ENCODE measurements at places on chromosomes 5 and 9. TPM values are rescaled to one million over a fixed set of nuclear protein-coding genes. Genes with fewer than 3 reads are reported as not detected.

DND1 gene
- 1.1 TPM for total RNA-seq

GRCh38 chr5:84564321-84565075, 179.8 kb upstream of the EDIL3 start:
- no peak for DNase-seq

DNA sequence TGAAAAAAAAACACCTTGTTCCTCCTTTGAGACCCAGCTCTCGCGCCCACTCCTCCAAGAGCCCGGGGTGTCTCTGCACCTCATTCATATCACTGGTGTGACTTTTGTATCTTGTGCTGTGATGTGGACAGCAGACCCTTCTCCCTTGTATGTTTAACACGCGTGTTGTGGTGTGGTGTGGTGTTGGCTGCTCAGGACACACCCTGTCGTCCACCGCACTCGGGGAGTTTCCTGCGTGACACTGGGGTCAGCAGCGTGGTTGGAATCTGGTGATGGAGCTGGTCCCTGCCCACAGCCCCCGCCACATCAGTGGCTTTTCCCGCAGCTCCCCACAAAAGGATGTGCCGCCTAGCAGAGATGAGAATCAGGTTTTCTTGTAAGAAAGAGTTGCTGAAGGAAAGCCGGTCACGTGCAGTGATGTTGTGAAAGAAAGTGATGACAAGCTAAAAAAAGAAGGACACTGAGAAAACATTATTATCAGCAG, 61.5 kb downstream of the TENT4A start:
- no peak for DNase-seq

FBLL1 gene
- 0.39 TPM for total RNA-seq

FAM169A gene
- total RNA-seq = 1.3 TPM

DNA sequence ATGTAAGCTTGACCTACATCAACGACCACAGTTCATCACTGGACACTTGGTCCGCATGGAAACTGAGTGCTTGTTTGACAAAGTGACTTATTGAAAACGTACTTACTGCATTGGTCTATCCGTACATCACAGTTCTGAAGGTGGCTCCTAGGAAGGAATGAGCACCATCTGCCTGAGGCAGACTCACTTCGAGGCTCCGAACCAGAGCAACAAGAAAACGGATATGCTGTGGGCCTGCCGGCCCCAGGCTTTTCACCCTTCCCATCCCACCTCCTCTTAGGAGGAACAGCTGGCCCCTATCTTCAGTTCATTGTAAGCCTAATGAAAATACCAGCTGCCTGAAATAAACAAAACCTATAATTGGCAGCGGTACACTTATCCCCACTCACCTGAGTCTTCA, 67.2 kb upstream of the TSLP start:
- DNase-seq = no peak

- DNase-seq = no peak
These were observed 234.1 kb downstream of the LRRC70 start for GRCh38 chr5:62812621-62813255.

GRCh38 chr9:84821431-84821830, 151.9 kb downstream of the NTRK2 start:
- no peak for DNase-seq

SPATA31A3 gene
- total RNA-seq = not detected

DNA sequence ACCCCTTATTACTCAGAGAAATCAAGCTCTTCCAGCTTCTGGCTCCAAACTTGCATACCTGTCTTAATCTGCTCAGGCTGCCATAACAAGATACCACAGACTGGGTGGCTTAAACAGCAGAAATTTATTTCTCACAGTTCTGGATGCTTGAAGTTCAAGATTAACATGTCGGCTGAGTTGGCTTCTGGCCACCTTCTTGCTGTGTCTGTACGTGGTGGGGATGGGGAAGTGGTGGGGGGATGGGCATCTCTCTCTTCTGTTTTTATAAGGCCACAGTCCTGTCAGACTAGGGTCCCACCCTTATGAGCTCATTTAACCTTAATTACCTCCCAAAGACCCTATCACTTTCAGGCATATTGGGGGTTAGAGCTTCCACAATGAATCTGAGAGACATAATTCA, 140.5 kb downstream of the SV2C start:
- no peak for DNase-seq

GRCh38 chr9:119282476-119283077, 86.7 kb downstream of the BRINP1 start:
- no peak for DNase-seq

DNA sequence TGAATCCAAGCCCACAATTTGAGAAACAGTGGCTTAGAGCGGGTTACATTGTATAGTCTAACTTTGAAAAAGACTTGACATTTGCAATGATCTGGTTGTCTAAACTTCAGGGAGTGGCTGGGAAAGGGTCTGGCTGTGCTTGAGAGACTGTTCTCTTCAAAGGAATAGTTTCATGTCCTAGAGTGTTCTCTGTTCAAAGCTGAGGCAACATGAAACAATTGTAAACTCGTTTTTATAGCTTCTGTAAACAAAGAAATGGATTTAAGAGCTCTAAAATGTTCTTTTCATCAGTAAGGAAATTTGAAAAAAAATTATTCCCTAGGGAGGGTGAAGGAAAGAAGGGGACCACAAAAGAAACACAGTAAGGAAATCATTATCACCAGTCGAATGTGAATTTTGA, 41.6 kb downstream of the FOCAD start:
- no peak for DNase-seq

GRCh38 chr5:104909803-104910202, 1347.2 kb upstream of the NUDT12 start:
- DNase-seq = no peak

SPINK13 gene
- total RNA-seq = not detected

- no peak for DNase-seq
These were observed 81.5 kb upstream of the C9orf72 start for GRCh38 chr9:27654629-27655285.

Measured in glomerular endothelial cell (primary cell).